ENCODE measurements at places on chromosomes 6 and 20.

DNA sequence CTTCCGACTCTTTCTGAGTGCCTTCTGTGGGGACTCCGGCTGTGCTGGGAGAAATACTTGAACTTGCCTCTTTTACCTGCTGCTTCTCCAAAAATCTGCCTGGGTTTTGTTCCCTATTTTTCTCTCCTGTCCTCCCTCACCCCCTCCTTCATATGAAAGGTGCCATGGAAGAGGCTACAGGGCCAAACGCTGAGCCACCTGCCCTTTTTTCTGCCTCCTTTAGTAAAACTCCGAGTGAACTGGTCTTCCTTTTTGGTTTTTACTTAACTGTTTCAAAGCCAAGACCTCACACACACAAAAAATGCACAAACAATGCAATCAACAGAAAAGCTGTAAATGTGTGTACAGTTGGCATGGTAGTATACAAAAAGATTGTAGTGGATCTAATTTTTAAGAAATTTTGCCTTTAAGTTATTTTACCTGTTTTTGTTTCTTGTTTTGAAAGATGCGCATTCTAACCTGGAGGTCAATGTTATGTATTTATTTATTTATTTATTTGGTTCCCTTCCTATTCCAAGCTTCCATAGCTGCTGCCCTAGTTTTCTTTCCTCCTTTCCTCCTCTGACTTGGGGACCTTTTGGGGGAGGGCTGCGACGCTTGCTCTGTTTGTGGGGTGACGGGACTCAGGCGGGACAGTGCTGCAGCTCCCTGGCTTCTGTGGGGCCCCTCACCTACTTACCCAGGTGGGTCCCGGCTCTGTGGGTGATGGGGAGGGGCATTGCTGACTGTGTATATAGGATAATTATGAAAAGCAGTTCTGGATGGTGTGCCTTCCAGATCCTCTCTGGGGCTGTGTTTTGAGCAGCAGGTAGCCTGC lies 4.8 kb downstream of the PIM1 start:
- DNase-seq, result no peak

- DNase-seq, result no peak
Observed at GRCh38 chr6:36717231-36717825, 19.7 kb downstream of the RAB44 start.

DNA sequence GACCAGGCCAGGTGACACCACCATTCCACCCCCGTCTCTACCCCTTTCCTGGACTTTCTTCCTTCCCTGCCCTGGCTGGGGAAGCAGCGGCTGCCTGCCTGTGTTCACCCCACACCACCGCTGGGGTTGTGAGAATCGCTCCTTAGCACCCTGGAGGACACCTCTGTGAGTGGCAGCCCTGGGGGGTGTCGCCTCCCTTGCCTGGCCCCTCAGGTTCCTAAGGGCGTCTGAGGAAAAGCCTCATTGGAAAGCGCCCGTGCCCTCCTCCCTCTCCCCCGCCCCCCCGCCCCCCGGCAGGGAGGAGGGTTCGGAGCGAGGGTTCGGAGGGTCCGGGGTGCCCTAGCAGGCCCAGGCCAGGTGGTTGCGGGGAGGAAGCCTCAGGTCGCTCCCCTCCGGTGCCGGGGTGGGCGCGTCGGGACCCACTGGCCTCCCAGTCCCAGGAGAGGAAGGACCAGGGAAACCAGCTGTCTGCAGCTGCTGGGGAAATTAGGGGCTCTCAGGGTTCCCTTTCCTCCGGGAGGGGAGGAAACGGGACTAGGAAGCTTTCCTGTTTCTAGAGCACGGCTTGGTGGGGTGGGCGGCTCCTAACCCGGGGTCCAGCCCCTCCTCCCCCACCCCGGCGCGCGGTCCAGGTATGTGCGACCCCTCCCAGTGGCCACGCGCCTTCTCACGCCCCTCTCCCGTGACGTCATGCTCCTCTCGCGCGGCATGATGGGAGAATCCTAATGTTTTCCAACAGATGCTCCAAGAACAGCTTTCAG lies at the start of gene PHACTR3:
Gene PHACTR3 (plus strand): TSS at position 760 of the 761 bp plus-strand sequence. CDS start 475 bp downstream, outside the sequence.
- DNase-seq, result no peak

DNA sequence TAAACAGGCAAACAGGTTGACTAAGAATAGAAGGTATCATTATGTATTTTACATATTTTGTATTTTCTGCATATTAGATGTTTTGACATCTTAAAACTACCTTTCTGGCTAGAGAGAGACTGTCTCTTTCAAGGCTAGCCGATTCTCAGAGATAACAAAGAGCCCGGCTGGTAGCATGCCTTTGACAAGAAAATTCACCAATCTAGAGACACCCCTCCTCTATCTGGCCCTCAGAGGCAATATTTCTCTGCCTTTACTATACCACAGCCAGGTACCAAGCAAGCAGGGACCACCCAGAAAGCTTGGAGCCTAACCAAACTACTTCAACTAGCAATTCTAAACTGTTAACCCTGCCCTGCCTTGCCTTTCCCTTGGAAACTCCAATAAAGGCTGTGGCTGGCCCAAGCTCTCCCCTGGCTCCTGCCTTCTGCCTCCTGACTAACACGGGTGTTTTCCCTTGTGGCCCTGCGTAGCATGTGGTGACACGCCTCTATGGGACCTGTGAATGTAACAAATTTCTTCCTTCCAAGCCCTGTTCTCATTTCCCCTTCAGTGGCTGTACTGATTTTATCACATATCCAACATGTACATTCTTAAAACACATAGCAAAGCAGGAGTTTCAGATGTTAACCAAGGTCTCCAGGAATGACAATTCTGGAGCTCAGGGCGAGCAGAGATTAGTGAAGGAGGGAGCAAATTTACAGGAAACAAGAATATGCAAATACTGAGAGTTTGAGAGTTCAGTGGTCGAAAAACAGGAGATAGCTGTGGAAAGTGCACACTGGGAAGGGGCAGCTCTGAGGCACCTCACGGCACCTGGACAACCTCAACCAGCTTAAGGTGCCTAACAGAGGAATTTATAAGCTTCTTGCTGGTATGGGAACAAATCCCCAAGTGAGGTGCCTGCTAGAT lies 120.8 kb downstream of the BACH2 start:
- DNase-seq, result no peak

- DNase-seq, result no peak
Observed at GRCh38 chr20:19935842-19936241, 81.3 kb upstream of the NAA20 start.

DNA sequence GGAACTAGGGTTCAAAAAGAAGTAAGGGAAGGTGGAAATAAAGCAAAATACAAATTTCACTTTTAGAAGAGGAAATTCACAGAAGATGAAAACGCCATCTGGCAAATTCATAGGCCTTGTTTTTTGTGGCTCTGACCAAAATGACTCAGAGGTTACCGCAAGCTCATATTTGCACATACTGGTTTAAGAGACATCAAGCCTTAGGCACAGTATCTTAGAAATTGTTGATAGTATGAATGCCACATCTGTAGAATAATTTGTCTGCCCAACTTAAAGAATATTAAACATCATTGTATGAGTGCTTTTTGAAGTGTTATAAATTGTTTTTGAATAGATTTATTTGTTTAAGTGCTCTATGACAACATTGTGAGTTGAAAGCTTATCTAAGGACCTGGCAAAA lies 10.6 kb downstream of the TAAR1 start:
- no peak for DNase-seq

- no peak for DNase-seq
Observed at GRCh38 chr6:154093231-154094044, 54.4 kb downstream of the OPRM1 start.

DNA sequence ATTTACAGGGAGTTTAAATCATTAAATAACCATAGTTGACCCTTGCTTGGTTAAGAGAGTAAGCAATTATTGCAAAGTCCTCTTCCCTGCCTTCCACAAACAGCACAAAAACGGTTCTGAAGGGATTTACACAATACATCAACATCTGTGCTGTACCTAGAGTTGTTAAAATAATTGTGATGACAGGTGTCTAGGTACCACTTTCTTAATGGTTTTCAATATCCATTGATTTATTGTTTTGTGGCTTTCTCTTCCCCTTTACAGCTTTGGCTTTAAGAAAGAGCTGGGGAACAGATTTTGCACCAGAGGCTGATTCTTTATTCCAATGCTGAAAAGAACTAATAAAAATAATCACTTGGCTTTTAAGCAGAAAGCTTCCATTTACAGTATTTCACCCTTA lies 598 bp upstream of the SOX4 start:
- no peak for DNase-seq

DNA sequence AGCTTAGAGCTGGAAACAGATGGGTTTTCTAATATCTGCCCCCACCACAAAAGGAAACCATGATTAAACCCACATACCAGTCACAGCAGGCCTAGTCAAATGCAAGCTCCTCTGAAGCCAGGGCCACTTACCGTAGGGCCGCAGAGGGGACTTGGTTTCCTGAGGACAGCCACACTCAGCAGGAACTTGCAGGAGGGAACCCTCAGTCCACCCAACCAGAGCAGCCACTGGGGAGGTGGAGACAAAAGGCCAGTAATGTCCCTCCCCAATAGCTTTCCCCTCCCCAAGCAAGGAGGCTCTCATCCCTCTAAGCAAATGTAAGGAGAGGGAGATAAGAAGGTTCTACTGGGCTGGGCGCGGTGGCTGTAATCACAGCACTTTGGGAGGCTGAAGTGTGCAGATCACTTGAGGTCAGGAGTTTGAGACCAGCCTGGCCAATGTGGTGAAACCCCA lies 384.4 kb upstream of the JARID2 start:
- no peak for DNase-seq

DNA sequence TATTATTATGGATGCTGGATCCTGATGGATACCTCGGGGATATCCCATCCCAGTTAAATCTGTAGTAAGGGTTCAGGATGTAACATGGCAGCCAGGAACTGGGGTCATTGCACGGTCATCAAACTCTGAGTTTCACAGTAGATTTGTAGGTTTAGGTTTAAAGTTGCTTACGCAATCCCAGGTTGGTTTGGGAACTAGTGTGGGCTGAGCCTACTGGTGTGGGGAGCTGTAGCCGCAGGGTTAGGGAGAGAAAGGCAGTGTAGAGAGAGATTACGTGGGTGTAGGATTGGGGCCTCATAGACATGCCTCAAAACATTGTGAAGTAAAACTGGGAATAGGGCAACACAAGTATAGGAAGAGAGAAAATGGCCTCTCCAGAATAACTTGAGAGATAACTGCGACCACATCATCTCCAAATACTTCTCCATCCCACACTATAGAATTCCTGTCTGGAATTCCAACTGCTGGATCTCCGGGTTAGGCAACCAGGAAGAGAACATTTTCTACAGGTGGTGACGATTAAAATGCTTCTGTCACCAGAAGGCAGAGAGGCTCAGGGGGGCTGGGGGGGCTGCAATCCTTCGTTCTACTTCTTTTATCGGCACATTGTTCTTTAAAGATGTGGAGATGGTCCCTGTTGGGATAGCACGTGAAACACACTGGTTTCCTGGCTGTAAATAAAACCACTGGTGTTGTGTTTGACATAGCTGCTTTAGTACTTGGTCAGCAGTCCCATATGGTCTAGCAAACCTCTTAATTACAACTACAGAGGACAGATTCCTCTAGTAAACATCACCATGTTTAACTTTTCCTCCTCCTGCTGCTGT lies 44.9 kb upstream of the TMEM170B start:
- no peak for DNase-seq

- DNase-seq, result no peak
Observed at GRCh38 chr6:40427196-40427595, 160.0 kb downstream of the LRFN2 start.

DNA sequence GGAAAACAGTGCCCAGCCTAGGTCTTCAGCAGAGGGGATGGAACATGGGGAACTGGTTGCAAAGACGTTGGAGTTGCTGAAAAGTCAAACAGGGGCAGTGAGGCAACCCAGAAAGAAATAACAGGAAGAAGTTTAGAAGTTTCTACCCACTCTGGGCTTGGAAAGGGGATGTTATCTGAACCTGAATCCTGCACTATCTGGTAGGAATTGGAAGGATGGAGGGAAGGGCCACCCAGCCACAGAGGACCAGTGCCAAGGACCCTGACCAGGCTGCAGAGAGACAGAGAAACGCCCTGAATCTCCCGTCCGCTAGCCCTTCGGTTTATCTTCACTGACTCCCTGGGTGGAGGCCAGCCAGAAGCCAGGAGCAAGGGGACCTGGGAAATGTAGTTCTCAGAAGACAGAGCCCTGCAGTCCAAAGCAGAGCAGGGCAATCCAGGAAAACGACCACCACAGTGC lies 217.3 kb upstream of the RREB1 start:
- no peak for DNase-seq

DNA sequence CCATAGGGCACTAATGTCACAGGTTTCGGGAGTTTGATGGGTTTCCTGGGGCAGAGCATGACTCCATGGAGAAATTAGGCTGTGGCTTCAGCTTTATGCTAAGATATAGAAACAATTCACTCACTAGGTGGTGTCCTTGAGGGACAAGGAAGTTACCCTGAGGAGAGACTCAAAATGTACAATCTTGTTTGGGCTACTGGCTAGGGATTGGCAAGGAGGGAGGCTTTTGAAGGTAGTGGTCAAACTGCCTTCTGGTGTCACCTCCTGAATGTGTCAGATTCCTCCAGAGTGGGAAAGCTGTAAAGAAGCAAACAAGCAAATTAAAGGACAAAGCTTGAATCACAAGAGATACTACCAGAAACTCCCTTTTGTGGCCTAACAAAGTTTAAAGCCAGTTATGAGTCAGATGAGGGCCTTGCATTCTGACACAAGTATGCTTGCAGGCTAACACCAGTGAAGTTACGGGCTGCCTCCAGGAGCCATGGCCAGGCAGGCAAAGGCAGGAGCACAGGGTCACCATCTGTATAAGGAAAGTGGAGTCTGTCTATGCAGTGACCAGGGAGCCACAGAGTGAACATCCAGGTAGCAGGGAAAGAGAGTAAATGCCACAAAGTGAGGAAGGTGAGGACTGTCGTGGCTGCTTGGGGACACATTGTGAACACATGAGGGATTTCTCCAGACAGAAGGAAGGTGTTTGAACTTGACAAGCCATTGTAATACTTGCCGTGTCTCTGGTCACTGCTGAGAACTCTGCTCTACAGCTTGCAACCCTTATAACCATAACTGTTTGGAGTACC lies 107.7 kb upstream of the DTNBP1 start:
- no peak for DNase-seq

DNA sequence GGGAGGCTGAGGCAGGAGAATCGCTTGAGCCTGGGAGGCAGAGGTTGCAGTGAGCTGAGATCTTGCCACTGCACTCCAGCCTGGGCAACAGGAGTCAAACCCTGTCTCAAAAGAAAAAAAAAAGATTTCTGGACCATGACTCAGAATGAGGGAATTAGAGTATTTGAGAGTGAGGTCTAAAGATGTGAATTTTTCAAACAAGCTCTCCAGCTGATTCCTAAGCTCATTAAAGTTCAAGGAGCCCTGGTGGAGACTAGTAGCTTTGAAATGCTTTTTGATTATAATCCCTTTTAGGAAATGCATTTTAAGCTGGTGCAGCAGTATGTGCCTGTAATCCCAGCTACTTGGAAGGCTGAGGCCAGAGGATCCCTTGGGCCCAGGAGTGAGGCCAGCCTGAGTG lies 21.8 kb upstream of the SRF start:
- no peak for DNase-seq
